ENCODE measurements at places on chromosomes 6 and 20. TPM values are rescaled to one million over a fixed set of nuclear protein-coding genes. Genes with fewer than 3 reads are reported as not detected.

GRCh38 chr6:111215131-111215530, 127.8 kb downstream of the SLC16A10 start:
- DNase-seq = no peak

DNA sequence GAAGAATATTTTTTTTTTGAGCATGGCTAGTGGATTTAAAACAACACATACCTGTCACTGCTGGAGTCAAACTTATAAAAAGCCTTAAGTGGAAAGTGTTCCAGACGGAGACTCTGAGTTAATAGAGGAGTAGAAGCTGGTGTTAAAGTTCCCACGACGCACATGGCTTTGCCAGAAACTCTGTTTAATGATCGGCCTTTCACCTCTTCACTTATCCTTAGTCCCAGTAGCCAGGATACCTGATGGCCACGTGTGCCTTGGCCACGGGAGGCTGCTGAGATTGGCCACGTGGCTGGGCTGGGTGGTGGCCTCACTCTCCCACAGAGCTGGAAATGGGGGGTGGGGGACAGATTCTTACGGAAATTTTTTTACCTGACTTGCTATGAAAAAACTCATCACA, 333.1 kb downstream of the ZFAND3 start:
- DNase-seq = no peak

GRCh38 chr6:152705327-152705726, 7.6 kb downstream of the MYCT1 start:
- no peak for DNase-seq

DNA sequence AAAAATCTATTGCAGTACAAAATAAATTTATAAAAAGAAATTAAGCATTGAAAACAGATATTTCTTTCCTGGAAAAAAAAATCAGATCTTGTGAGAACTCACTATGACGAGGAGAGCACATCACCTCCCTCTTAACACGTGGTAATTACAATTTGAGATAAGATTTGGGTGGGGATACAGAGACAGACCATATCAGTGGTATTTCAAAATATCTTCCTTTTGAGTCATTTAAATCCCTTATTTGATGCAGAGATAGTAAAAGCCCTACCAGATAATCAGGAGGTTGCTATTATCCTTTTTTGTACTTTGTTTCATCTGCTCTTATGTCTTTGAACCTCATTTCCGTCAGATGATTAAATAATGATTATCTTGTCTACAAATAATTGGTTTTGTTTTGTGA, 800.4 kb downstream of the KIF16B start:
- DNase-seq = no peak

DNA sequence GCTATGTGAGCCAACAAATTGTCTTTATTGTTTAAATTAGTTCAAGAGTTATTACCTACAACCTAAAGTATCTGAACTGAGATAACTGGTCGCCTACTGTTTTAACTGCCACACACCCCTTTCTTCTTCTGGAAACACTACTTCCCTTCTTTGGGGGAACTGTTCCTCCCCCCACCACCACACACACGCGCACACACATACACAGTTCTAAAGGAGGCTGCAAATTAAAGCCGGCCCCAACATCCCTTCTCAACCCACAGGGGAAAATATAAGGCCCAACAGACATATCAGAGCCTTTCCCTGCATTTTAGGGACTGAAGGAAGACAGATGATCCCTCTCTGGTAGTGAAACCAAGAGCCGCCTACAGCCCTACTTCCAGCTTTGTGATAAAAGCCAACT, 348.0 kb upstream of the JARID2 start:
- DNase-seq = no peak

DNA sequence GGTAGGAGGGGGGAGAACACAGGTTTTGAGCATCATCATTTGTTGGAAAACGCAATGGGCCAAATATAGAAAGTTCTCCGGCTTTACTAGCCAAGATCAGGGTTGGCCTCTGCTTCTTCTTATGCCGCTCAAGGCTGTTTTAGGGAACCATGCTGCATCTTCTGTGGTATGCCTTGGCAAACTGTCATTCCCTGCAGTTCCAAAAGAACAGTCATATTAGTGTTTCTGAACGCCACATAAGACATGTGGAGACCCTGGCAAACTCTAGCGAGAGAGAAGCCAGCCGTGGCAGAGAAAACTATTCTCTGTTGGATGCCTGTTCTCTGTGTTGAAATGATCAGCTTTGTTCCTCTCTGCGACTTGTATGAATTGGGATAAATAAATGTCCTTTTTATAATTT, 10.8 kb downstream of the ACTR5 start:
- no peak for DNase-seq

GRCh38 chr6:85287158-85287557, 162.7 kb upstream of the NT5E start:
- no peak for DNase-seq

- no peak for DNase-seq
Measured at GRCh38 chr20:64176971-64177370, 12.7 kb downstream of the MYT1 start.

GRCh38 chr20:34892671-34893070, 16.3 kb downstream of the ACSS2 start:
- DNase-seq = no peak

DNA sequence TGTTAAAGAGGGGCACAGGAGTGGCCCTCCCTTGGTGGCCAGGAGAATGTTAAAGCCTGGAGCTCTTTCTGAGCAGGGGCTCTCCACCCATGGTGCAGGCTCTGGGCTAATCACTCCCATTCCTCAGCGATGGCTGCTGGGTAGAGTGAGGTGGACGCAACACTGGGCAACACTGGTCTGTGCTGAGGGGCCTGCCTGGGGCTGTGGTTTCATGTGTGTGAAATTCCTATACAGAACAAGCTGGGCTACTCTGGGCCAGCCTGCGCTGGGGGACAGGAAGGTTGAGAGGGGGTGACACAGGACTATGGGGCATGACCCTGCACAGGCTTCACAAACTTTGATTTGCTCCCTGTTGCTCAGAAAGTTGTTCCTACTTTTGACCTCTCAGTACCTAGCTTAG, 392.6 kb downstream of the ZFAND3 start:
- no peak for DNase-seq

GRCh38 chr6:10084111-10084986, 330.5 kb downstream of the TFAP2A start:
- DNase-seq = no peak

DNA sequence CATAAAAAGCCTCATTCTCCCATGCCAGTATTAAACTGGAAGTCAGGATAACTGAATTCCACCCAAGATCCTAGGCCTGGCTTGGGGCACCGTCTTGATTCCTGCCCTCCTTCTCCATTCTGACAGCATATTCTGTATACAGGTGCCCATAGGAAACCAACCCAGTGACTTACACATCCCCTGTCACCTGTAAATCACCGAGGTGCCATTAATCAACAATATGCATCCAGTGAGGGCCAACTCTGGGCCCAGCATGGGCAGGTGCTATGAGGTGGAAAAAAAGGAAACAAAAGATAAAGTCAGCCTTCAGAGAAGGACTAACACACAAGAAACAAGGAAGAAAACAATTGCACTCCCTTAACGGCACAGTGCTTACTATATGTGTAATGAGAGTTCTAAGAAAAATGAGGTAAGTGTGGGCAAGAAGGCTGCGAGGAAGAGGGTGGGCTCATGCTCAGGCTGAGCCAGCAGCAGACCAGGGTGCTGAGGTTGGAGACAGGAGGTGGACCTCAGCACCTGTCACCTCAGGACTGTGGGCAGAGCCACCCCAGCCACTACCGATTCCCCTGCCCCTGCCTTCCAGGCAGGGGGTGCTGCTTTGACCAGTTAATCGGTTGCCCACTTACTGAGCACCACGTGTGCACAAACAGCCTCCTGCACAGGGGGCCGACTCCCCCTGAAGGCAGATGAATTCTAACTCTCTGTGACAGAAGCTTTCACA, 105.9 kb downstream of the TRERF1 start:
- DNase-seq = no peak

DNA sequence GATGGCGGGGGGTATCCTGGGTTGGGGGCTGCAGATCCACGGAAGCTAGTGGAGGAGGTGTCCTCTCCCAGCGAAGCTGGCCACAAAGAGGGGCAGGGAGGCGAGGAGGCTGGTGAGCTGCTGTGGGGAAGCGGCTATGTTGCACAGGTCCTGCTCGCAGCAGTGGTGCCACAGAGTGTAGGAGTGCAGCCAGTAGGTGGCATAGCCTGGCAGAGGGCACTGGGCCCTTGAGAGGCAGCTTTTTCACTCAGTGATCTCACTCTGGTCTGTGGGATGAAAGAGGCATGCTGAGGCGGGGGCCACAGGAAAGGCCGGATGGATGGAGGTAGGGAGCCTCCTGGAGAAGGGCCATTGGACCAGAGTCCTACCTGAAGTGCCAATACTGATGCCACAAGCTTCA, 2.9 kb upstream of the LY6G6D start:
- DNase-seq = no peak

- DNase-seq = no peak
Measured at GRCh38 chr6:2632976-2633584, 117.6 kb downstream of the MYLK4 start.

DNA sequence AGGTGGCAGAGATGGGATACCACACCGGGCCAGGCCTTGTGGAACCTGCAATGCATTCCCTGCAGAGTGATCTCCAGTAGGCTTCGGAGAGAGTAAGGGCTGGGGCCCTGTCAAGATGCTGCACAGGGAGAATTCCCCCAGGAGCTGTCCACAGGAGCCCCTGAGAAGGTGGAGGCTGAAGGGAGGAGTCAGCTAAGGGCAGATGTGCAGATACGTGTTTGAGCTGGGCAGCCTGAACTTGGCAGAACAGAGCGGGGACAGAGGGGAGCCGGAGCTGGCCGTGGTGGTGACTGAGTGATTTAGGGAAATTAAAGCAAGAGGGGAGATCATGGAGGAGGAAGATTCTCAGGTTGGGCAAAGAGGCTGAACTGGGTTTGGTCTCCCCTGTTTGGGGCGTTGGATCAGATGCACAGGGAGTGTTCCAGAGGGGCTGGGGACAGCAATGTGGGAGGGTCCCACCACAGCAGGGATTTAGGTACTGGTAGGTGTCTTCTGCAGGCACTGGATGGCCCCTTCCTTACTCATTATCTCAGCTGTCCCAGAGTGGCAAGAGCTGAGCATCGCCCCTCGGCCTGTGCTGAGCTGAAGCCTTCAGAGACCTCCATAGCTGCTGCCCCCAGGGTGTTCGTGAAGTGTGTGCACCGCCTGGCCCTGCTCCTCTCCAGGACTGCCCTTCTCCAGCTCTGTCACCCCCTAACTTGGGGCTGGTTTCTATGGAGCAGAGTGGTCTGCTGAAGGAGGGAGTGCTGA, 3.8 kb upstream of the NCR2 start:
- no peak for DNase-seq

- no peak for DNase-seq
Measured at GRCh38 chr6:138499303-138500018, at the start of gene NHSL1. Gene NHSL1, minus strand, starts transcription at chr6:138499494. Its CDS starts 204 bp downstream, at chr6:138499290.

DNA sequence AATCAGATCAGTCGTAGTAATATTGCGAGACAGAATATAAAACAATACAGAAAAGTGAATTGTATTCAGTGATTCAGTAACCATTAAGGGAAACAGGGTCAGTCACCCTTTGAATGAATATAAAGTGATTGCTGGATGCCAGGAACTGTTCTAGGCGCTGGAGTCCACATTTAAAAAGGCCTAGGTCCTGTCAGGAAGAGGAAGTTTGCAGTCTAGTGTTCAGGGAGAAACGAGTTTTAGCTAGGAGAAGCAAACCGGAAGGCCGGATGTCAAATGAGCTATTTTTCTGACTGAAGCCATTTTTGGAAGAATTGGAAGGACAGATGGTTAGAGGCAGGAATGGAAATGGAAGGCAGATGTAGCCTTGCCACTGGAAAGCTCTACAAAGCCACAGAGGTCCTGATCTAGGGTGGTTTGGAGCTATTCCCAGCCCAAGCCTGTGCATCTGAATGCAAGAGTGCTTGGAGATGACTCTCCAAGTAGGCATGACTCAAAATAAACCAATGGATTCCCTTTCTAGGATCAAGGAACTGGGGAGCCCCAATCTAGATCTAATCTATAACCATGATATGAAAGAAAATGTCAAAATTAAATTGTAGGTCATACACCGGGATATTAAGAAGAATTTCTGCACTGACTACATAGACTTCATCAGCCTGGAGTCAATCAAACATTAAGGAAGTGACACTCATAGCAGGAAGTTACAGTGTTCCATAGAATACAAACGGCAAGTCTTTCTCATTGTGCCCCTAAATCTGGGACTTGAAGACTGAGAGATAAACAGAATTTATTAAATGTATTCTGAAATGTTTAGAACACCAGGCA, 36.8 kb upstream of the CDKAL1 start:
- DNase-seq = no peak

GRCh38 chr6:39493174-39493573, 170.7 kb upstream of the KCNK16 start:
- no peak for DNase-seq

DNA sequence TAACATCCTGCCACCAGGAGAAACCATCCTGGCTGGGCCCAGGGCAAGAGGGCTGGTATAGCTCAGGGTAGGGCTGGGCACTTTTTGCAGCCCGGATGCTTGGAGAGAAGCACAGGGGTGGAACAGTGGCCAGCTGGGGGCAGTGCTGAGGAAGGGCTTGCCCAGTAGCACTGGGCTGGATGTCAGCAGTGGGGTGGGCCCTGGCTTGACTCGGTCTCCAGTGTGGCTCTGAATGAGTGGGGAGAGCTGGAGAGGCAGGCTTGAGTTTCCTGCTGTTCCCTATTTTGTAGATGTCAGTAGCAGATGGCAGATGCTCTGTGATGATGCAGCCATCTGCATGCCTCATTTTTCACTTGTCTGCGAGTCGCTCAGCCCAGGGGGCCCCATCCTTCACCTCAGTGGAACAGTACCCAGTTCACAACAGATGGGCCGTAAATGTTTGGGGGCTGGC, 56.3 kb upstream of the TULP1 start:
- DNase-seq = no peak

DNA sequence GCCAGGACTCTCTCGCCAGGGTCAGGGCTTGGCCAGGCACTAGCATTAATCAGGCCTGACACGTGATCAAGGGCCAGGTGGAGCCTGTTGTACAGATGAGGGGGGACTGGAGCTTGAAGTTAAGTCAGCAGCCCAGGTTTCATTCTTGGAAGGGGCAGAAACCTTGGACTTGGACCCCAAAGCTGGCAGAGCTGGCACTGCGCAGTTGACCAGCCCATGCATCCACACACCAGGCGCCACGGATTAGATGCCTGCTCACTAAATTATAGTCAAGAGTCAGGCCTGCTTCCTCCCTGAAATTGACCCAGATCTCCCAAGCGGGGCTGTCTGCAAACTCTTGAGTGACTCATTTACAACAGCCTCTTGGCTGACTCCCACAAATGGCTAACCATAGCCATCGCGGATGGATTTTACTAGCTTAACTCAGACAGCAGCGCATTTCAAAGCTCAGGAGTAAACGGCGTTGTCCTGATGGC, 4.1 kb upstream of the TAF4 start:
- DNase-seq = no peak

Gene LY6G6D
- total RNA-seq = not detected

Gene POPDC3
- total RNA-seq = not detected

Gene PRDM1
- 90.7 TPM for total RNA-seq

Gene KIAA1755
- not detected for total RNA-seq

Gene LRRC73
- total RNA-seq = 0.11 TPM

Gene ENPP3
- 1.2 TPM for total RNA-seq

Gene CCN6
- not detected for total RNA-seq

Gene SLC22A23
- total RNA-seq = 0.39 TPM

Gene LCA5
- total RNA-seq = 0.16 TPM

Gene TREML2
- 0.95 TPM for total RNA-seq

Gene DNAH8
- total RNA-seq = 0.20 TPM

Gene OR12D3
- total RNA-seq = not detected
